ENCODE measurements at places on chromosomes 3 and 15.
A peak's percentile ranks its signal among the peaks of the same experiment; 100 is the strongest.

- DNase-seq: no peak
Measured at GRCh38 chr15:99662903-99663302, 70.3 kb downstream of the LYSMD4 start.

DNA sequence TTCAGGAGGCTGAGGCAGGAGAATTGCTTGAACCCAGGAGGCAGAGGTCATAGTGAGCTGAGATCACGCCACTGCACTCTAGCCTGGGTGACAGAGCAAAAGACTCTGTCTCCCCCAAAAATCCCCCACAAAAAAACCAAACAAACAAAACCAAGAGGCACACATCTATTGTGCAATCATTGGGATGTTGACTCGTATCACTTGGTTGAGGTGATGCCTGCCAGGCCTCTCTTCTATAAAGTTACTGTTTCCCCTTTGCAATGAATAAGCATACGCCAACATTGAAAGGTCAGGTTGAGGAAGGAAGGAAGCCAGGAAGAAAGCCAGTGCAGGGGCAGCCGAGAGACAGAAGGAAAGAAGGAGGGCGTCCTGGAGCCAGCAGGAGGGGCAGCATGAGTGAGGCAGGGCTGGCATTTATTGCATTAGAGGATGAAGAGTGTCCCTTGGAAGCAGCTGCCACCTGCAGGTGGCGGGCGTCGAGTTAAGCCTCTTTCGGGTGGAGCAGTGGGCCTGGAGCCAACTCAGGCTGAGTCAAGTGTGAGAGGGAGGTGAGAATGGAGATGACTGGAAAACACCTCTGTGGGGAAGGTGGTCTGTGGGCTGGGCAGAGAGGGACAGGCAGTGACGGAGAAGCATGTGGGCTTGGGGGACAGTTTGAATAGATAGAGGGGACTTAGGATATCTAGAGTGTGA is 8.3 kb upstream of the CSPG4 start:
- DNase-seq: peak; percentile 30

GRCh38 chr3:53518495-53518981 is 24.1 kb downstream of the CACNA1D start:
- no peak for DNase-seq

- no peak for DNase-seq
Measured at GRCh38 chr3:174125267-174125824, 727.8 kb downstream of the NLGN1 start.

- DNase-seq: no peak
Measured at GRCh38 chr3:71436337-71436736, 147.2 kb downstream of the FOXP1 start.

DNA sequence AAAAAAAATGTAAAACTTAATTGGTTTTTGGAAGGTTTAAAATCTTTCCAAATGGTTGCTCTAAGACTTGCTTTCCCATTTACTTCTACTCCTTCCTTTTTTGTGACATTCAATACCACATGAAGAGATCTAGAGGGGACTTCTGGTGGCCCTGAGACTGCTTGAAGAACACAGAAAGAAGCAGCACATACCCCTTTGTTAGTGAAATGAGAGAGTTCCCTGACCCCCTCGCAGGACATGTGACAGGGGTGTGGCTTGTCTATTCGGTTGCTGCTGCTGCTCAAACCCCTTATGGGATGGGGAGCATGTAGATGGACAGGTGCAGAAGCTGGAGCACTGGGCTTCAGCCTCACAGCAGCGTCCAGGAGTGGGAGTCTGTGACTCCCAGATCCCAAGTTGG is 71.0 kb downstream of the ZMAT3 start:
- DNase-seq: no peak

DNA sequence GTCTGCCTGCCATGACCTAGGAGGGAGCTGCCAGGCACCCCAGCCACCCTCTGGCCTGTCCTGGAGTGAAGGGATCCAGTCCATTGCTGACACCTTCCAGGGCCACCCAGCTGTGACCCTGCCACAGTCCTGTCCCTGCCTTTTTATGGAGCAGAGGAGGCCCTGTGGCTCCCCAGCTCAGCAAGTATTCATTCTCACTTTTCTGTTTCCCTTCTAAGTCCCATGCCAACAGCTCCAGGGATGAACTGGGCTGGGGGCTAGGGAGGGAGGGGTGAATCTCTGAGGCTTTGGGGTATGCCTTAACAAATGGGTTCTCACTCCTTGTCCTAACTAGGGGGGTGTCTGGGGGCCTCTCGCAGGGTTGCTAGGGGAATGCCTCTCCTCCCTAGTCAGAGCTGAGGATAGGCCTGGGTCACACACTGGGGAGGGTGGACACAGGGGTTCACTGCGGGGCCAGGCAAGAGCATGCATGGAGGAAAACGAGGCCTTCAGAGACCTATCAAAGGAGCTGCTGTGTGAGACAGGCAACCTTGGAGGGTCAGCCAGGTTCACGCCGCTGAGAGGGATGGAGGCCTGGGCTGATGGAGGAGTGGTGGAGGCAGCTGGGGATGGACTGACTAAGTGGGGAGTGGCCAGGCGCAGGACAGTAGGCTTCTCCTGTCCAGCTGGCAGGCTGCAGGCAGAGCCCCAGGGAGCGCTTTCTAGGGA is 31.8 kb downstream of the EPHB3 start:
- DNase-seq: no peak

GRCh38 chr3:159861369-159861987 is 127.2 kb upstream of the IL12A start:
- no peak for DNase-seq

DNA sequence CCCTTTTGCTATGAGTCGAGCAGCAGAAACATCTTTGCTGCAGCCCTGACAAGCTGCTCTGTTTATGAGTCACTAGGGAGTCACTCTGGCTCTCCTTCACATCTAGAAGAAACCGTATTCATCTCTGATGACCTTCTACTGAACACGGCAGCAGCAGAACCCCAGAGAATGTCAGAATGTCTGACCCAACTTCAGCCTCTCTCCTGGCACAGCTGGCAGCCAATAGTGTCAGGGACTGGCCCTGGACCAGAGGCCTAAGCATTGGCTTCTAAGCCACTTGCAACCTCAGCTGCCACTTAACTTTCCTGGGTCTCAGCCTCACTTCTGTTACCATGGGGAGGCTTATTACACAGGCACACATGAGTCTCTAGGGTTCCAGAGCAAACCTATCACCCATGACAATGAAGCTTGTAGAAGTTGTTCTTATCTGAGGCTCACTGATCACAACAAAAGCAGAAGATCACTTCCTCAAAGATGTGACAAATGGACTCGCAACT is 184.1 kb upstream of the TLE3 start:
- DNase-seq: no peak

- DNase-seq: no peak
Measured at GRCh38 chr3:152683521-152683999, 151.4 kb upstream of the P2RY1 start.

GRCh38 chr15:31304751-31305365 is 21.8 kb upstream of the KLF13 start:
- no peak for DNase-seq

GRCh38 chr3:142846779-142847577 is 41.9 kb downstream of the PCOLCE2 start:
- DNase-seq: no peak

GRCh38 chr3:108527817-108528216 is 17.4 kb upstream of the MYH15 start:
- DNase-seq: no peak

DNA sequence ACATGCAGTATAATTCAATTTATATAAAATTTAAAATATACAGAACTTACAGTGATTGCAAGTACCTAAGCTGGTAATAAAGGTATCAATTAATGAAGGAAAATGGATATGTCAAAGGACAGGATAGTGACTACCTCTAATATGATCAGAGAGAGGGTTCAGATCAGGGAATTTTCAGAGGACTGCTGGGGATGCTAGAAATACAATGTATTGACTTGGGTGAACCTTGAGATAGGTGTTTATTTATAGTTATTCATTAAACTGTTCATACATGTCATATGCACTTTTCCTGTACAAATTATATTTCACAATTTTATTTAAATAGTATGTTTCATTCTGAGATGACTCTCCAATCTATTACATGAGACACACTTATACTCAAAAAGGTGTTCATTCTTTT is 554.1 kb downstream of the FHIT start:
- DNase-seq: no peak

GRCh38 chr3:170346481-170347392 is 10.8 kb upstream of the SKIL start:
- no peak for DNase-seq

GRCh38 chr3:51977446-51978142 is 2.7 kb downstream of the ABHD14A start:
- peak; percentile 20 for DNase-seq

DNA sequence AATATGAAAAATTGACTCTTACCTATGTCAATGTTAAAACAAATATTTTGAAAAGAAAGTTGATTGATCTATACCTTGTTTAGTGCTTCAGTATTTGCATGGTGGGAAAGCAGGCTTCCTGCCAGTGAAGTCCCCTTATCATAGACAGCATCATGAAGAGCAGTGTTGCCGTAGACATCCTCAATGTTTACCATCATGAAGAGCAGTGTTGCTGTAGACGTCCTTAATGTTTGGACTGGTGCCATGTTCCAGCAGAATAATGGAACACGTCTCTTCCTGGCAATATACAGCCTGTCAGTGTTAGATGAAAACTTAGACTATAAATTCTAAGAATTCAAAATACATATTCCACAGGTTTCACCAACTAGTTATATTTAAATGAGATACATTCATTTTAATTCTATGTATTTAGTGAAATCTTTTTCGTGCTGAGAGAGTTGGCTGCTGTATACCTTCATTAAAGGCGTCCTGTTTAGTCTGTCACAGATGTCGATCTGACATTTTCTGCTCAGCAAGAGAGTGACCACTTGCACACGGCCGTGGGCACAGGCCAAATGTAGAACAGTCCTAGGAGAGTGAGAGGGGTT is 116.8 kb downstream of the LMLN start:
- DNase-seq: no peak

GRCh38 chr3:105843994-105844393 is 24.8 kb downstream of the CBLB start:
- DNase-seq: no peak

- no peak for DNase-seq
Measured at GRCh38 chr3:171977860-171978259, 61.5 kb upstream of the FNDC3B start.

- DNase-seq: no peak
Measured at GRCh38 chr3:119835556-119835955, 53.7 kb downstream of the NR1I2 start.

- DNase-seq: no peak
Measured at GRCh38 chr15:78879517-78880241, 7.0 kb downstream of the MORF4L1 start.

DNA sequence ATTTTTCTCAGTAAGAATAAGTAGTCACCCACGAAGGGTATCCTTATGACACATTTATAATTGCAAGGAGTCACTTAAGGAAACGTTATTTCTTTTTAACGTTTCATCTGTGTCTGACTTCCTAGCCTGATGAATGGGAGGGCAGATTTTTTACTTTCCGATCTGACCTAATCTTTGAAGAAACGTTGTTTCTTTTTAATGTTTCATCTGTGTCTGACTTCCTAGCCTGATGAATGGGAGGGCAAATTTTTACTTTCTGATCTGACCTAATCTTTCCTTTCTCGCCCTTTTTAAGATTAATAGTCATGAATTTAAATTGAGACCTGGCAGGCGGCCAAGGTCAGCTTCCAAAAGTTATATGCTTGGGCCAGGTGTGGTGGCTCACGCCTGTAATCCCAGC is 3.0 kb upstream of the KLHL6 start:
- no peak for DNase-seq

- DNase-seq: no peak
Measured at GRCh38 chr3:192879346-192880031, 38.2 kb downstream of the MB21D2 start.

- DNase-seq: no peak
Measured at GRCh38 chr3:168186293-168186983, 90.7 kb upstream of the GOLIM4 start.
